ENCODE measurements at places on chromosomes 2 and 18.

DNA sequence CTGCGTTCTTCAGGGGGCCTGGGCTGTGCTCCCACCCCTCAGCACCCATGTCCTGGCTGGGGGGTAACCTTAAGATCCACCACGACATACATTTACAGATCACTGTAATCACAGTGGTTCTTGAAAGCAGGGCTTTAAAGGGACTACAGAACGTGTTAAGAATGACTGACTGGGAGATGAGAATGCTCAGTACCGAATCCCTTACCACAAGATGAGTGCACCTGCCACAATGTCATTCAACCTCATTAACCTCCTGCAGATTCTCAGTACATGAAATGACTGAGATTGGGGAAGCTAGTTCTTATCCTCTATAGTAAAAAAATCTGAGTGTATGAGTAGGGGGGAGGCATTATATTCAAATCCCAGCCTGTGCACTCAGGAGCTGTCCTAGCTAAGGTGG lies 10.5 kb upstream of the PIEZO2 start:
- DNase-seq: no peak

DNA sequence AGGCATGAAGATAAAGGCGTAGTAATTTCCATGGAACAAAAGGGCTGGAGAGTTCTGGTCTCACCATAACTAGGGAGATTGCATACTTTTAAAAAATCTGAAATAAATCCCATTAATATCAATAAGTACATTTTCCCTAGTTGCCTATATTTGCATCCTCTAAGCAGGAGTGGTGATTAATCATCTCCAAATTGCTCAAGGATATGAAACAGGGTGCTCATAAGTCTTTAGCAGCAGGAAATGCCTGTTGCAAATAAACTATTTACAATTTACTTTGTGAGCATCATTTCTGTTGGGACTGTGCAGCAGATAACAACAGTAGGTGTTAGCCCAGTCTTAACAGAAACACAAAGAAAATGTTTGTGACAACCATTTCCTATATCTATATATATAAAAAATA lies 92.4 kb upstream of the TMEM178A start:
- no peak for DNase-seq

- DNase-seq: no peak
These were observed 96.3 kb downstream of the BCL2L11 start for GRCh38 chr2:111216811-111217652.

- DNase-seq: no peak
These were observed 372.6 kb upstream of the NT5C1B start for GRCh38 chr2:18961991-18962421.

DNA sequence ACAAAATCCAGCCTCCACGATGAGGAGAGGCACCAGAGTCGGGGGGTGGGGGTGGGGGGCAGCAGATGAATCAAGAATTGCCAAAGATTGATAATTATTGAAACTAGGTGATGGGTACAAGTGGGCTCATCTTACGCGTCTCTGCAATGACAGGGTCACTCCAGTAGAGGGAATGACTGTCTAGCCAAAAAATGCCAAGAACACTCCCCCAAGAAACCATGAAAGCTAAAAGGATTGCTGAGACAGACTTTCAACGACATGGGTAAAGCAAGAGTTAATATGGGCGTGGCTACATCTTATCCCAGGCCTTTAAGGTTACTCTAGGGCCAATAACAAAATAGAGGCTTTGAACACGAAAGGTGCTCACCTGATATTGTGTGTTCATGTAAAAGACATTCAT lies 86.5 kb downstream of the STK39 start:
- no peak for DNase-seq

DNA sequence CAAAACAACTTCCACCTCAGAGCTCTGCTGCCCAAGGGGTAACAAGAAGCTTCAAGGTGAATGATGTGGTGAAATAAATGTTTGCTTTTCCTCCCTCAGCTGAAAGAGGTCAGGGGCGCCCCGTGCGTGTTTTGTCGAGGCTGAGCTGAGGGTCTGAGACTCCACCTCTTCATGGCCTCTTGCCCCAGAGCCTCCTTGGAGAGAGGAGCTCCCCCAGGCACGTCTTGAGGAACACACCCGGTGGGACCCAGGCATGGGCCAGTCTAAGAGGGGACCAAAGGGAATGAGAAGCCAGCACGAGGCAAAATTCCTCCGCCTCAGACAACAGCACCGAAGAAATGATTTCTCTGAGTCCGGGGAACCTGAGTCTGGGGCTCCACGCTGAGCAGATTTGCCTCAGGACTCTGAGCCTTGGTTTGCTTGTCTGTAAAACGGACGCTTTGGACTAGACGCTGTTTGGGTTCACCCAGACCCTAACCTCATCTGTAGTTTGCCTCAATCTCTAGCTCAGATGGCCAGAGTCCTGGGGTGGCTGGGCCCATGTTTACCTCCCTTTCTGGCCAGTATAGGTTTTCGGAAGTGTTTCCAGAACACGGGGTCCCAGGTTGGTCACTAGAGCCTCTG lies 56.4 kb upstream of the ODC1 start:
- no peak for DNase-seq

- DNase-seq: peak; percentile 62
These were observed 19.9 kb upstream of the CABYR start for GRCh38 chr18:24118750-24119577.

GRCh38 chr18:10041180-10041579 lies 127.4 kb downstream of the VAPA start:
- DNase-seq: no peak

DNA sequence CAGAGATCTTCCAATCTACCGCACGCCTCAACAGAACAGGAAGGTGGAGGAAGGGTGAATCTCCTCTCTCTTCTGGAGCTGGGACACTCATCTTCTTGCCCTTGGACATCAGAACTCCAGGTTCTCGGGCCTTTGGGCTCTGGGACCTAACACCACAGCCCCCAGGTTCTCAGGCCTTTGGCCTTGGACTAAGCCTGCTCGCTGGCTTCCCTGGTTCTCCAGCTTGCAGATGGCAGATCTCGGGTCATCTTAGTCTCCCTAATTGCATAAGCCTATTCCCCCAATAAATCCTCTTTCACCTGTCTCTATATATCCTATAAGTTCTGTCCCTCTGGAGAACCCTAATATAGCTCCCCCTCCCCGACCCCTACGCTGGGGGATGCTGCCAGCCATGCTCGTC lies 14.8 kb downstream of the HS6ST1 start:
- DNase-seq: no peak

GRCh38 chr2:240127911-240128607 lies 8.0 kb downstream of the COPS9 start:
- DNase-seq: no peak

DNA sequence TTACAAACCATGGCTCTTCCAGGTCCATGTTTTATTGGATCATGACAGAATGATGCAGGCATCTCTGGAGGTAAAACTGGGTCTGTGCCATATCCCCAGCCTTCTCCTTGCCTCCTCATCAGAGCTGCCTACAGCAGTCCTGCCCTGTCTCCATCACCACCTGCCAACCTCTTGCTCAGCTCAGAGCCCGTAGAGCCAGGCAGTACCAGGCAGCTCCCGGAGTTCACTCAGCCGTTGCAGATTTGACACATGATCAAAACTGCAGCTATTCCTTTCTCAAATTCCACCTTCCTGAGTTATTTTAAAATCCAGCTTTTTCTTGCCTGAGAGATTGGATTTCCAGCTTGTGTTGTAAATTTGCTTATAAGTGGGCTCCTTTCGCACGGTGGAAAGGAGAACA lies 218.2 kb upstream of the CELF4 start:
- no peak for DNase-seq

DNA sequence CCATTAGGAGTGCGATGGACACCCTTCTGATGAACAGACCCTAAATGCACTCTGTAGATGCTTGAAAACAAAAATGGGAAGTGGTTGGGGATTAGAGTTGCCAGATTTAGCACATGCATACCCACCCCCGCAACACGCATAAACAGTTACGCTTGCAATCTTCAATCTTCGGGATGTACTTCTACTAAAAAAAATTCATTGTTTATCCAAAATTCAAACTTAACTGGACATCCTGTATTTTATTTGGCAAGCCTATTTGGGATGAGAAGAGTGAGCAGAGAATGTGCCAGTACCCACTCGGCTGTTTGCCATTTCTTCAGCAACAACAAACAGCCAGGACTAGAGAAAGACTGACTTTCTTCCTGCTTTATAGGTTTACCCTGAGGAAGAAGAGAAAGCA lies 18.4 kb downstream of the KIAA2012 start:
- no peak for DNase-seq
